Upper lobe of left lung (tissue), 6 donors: ENCODE measurements at places on chromosomes 7 and 10.

DNA sequence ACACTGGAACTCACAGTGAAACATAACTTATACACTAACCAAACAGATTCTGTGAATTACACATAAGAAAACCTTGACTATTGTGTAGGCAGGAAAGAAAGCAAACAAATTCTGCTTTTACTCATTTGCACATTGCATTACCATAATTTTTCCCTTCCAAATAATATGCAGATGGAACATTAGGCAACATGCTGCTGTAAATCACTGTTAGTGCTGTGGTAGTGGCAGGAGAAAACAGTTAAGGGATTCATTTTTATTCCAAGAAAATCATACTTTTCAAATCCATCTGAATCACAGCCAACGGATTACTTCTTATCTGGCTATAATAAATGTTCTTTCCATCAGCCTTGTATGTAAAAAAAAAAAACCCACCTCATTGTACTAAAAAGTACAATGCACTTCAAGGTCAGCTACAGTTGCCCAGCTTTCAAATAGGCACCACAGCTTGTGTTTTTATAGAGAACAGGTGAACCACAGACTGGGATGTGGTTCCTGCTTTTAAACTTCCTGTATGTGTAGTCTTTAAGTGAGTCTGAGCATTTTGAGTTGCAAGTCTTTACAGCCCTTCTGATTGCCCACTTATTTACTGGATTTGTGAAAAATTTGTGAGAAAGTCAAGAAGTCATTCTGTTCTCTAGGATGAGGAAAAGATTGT, 590.0 kb upstream of the SEMA3D start:
- no peak for DNase-seq

DNA sequence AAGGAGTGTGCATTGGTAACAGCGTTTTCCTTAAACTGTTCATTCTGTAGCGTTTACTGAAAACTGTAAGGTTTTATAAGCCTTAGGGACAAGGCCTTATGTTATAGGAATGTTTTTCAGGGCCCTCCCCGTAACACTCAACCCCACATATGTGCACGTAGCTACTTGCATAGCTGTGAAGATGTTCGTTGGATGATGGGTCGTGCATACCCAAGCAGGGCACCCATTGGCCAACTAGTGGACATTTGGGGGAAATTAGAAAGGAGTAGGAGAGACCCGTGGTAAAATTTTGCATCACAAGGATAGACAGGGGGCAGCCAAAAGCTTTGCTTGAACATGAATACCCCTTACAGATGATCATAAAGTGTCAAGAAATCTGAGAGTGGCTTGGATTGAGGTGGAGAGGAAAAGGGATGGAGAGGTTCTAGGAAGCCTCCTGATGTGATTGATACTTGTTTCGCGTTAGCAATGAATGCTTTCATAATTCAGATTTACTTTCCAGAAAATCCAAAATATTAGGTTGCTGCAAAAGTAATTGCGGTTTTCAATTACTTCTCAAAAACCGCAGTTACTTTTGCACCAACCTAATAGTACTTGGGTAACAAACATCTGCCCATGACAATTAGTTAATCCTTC, 878 bp downstream of the SEC61A2 start:
- peak; percentile 26 for DNase-seq

DNA sequence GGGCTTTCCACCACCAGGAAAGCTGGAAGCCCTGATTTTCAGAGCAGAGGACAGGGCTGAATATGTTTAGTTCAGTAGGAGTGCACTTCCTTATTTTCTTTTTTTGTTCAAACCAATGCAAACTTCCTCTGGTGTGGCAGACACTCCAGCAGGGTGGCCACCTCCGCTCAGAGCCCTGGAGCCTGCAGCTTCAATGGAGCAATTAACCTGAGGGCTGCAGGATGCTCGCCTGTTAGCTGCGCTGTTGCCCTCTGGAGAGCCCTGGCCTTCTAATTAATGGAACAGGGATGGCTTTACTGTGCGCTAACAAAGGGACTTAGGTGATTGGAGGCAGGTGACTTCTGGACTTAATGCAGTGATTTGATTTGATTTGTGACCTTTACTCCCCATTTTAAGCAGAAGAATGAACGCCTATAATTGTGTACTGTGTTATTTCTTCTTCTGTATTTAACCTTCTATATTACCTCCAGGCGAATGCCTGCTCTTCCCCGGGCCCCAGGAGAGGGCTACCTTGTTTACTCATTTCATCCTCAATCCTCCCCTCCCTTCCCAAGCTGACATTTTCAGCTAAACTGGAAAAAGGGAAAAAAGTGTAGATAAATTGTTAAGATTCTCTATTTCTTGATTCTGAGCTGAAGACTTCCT, 123.0 kb upstream of the CTBP2 start:
- DNase-seq: no peak

DNA sequence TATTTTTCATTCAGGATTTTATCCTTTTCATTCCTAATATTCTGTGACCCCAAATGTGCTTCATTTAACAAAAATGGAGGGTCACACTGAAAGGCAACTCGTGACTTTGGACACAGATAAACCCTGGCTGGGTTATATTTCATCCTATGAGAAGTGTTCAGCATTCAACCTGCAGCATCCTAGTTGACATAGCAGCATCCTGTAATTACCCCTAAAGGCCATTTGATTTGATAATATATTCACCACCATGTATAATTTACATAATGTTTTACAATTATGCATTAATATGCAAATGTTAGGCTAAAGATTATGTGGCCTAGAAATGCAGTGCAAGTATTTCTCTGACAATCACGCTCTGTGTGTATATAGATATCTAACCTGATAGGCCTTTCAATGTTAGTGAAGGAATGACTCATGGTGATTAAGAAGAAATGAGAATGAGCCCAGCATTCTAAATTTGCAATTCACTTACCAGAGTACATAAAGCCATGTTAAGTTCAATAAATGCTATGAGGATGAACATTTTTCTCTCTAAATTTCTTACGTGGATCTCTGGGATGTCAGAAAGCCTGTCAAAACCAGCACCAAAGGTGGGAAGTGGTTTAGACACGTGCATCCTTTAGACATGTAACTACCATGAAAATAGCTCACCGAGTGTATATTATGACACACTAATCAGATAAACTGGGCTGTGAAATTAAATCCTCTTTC, 337.7 kb upstream of the AOAH start:
- no peak for DNase-seq

DNA sequence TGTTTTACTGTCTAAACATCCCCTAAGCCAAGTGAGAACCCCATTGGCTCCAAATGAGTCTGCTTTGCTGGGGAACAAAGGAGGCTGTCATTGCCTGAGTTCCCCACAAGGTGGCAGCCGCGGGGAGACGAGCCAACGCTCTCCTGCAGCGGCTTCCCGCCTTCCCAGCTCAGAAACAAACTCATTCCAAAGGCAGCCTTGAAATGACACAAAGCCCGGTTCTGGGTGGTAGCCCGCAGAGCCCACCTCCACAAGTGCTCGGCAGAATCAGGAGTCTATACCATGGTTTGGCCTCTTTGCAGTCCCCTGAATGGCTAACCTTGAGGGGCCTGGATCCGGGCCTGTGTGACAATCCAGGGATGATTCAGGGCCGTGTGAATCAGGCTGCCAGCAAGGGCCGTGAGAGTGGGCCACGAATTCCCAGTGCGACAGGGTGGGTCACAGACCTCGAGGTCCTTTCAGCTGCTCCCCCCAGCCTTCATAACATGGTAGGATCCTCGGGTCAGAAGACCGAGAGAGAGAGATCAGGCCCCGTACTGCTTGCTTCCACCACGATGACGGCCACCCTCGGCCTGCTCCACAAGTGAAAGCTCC, 79.7 kb downstream of the DLG5 start:
- DNase-seq: no peak

DNA sequence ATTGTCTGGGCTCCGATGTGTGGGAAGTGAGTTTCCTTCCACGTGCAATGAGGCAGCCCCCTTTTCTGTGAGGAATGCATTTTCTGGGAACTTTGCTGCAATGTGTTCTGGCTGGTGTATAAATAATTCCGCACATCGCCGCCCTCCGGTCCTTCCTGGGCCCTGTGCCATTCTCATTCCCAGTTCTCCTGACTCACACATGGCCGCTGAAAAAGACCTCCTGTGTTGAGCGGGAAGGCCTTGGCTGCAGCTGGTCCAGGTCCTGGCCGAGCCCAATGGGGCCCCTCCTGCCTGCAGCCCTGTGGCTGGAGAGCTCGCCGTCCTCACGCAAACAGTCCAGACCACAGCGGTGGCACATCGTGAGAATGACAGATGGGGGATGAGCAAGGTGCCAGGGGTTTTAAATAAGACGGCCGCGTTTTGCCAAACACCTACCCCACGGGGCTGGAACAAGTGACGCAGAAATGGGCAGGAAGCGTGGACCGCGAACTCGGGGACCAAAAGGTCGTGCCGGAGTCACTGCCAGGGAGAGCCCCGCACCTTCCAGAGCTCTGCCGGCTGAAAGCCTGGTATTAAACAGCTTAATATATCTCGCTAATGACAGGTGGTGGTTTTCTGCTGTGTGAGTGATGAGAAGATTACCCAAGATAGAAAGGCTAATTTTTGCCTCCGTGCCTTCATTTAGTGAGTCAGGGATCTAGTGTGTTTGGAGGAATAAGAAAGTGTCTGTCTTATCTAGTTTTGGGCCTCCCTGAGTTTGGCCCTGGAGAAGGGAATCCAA, 37.0 kb downstream of the FAM20C start:
- DNase-seq: peak; percentile 62
